ENCODE measurements at places on chromosomes 4 and X. TPM values are rescaled to one million over a fixed set of nuclear protein-coding genes. Genes with fewer than 3 reads are reported as not detected.

Gene MAGEE2
- not detected for total RNA-seq

Gene TMPRSS11A
- total RNA-seq = not detected

GRCh38 chrX:85309717-85310116, 65.9 kb downstream of the ZNF711 start:
- DNase-seq = no peak

DNA sequence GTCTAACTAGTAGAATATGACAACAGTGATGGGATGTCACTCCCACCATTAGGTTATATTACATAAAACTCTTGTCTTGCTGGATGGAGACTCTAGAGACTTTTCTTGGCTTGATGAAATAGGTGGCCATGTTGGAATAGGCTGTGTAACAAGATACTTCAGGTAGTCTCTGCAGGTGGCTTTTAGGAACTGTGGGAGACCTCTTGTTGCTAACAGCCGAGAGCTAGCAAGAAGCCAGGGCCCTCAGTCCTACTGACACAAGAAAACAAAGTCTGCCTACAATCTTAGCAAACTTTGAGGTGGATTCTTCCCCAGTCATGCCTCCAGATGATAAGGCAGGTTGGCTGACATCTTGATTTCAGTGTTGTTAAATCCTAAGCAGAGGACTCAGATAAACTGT, 72.5 kb downstream of the GNL3L start:
- DNase-seq = no peak

GRCh38 chrX:68632491-68632890, 15.0 kb upstream of the STARD8 start:
- DNase-seq = no peak
